Sigmoid colon (tissue), 7 donors: ENCODE measurements at places on chromosomes 12 and 14. TPM values are rescaled to one million over a fixed set of nuclear protein-coding genes. Genes with fewer than 3 reads are reported as not detected.

Gene IL26
- polyA plus RNA-seq: not detected

Gene CORO1C
- polyA plus RNA-seq: 50.2 TPM

Gene OR4E2
- not detected for polyA plus RNA-seq

Gene WASHC4
- polyA plus RNA-seq: 9.6 TPM

Gene SPX
- polyA plus RNA-seq: 0.60 TPM

Gene DBX2
- not detected for polyA plus RNA-seq

Gene VDR
- 69.1 TPM for polyA plus RNA-seq

Gene WNT1
- not detected for polyA plus RNA-seq

Gene CMA1
- polyA plus RNA-seq: 0.52 TPM

Gene VASH1
- 3.0 TPM for polyA plus RNA-seq

Gene GNG2
- polyA plus RNA-seq: 9.5 TPM

Gene HCAR2
- polyA plus RNA-seq: 0.60 TPM

Gene SLC6A12
- polyA plus RNA-seq: 4.2 TPM

Gene TTC8
- 10.6 TPM for polyA plus RNA-seq

Gene NRIP2
- polyA plus RNA-seq: not detected

Gene OR8S1
- polyA plus RNA-seq: not detected

Gene LRP10
- polyA plus RNA-seq: 34.4 TPM

Gene GDF3
- polyA plus RNA-seq: not detected

Gene HCAR1
- polyA plus RNA-seq: not detected

Gene LRFN5
- 0.55 TPM for polyA plus RNA-seq

Gene CMKLR1
- polyA plus RNA-seq: 3.0 TPM

Gene SLC38A6
- polyA plus RNA-seq: 5.6 TPM

Gene OR4L1
- not detected for polyA plus RNA-seq

Gene PLA2G1B
- polyA plus RNA-seq: not detected

Gene CPNE6
- polyA plus RNA-seq: not detected
